ENCODE measurements at places on chromosomes 13 and 19. TPM values are rescaled to one million over a fixed set of nuclear protein-coding genes. Genes with fewer than 3 reads are reported as not detected.

Gene OR7A10
- total RNA-seq = not detected

Gene SPRY2
- total RNA-seq = 25.5 TPM

Gene WDR87
- total RNA-seq = not detected

Gene ATP4B
- total RNA-seq = not detected

Gene ZNF90
- 0.65 TPM for total RNA-seq

Gene ZNF681
- 1.3 TPM for total RNA-seq

Gene ZNF600
- 7.5 TPM for total RNA-seq

Gene ZNF506
- total RNA-seq = 6.9 TPM

Gene LRRC4B
- not detected for total RNA-seq

Gene HSD17B14
- 3.5 TPM for total RNA-seq

Gene NLRP13
- total RNA-seq = not detected

Gene SHISA7
- not detected for total RNA-seq

Gene ZNF837
- 2.3 TPM for total RNA-seq

Gene MEIOSIN
- not detected for total RNA-seq

Gene RNU6-9
- total RNA-seq = not detected

Gene C19orf38
- 0.38 TPM for total RNA-seq

Measured in vein endothelial cell (primary cell).